ENCODE measurements at places on chromosomes 5 and 9.

GRCh38 chr5:16983022-16983639 lies 47.0 kb upstream of the MYO10 start:
- DNase-seq = no peak

DNA sequence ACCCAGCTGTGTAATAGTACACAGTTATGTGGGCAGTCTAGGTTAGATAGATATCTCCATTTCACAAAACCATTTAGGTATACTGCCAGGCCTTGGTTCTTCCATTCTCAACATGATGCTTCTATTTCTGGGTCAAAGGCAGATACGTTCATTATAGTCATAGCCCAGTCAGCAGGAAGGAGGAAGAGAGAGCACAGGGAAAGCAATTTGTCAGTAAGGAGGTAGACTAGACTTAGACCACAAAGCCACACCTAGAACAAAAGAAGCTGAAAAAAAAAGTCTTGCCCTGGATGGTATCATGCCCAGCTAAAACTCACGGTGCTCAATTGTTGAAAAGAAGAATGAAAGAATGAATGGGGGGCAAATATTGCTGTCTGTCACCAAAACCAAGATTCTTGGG lies 7.6 kb downstream of the INVS start:
- DNase-seq = no peak

DNA sequence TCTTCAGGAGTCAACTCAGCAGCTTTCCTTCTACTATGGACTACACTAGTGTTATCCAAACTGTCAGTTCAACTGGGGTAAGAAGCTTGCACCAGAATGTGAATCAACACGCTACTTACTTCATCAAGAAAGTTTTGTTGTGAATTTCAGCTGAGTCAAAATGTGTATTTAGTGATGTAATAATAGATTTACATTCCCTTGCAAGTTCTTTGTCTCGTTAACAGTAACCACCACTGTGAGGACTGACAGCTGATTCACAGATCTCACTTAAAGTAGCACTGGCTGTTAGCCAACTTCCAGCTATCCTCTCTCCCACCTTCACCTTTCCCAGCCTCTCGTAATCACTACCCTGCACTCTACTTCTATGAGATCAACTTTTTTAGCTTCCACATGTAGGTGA lies 445.3 kb downstream of the NTRK2 start:
- peak; percentile 2 for DNase-seq

DNA sequence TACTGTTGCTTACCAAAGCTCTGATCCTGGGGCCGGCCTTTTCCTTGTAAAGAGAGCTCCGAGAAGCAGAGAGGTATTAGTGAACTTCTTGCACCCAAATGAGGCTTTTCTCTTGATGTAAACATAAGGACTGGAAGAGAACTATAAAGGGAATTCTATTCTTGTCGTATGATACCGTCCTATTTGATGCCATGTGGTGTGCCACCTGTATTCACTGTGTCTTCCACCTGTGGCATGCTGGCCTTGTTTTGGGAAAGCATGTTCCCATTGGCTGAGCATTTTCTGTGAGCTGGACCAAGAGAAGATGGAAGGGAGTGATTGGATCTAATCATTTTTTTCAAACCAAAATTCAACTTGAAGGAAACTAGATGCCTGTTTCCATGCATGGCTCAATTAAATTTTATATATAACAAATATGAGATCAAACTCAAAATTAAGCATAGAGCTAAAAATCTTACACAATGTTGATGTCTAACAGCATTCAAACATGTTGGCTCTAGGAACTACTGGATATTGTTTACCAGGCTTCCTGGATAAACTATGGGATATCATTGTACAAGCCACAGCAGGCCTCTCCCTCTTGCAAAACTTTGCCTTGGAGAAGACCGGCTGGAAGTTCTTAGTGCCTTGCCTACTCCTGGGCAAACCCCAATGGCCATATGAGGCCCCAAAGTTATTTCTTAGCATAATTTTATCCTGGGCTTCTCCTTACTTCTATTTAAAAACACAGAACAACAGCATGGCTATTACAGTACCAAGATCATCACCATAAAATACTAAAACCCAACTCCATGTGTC lies 115.3 kb downstream of the TSSK1B start:
- no peak for DNase-seq

GRCh38 chr5:108623826-108624225 lies 123.9 kb upstream of the FER start:
- no peak for DNase-seq

- DNase-seq = no peak
Measured at GRCh38 chr5:10607666-10608073, 43.8 kb downstream of the ANKRD33B start.
